SJSA1 (cell line): ENCODE measurements at places on chromosomes 4 and X.

GRCh38 chrX:7143076-7143475 is 4.4 kb upstream of the STS start:
- DNase-seq: no peak

DNA sequence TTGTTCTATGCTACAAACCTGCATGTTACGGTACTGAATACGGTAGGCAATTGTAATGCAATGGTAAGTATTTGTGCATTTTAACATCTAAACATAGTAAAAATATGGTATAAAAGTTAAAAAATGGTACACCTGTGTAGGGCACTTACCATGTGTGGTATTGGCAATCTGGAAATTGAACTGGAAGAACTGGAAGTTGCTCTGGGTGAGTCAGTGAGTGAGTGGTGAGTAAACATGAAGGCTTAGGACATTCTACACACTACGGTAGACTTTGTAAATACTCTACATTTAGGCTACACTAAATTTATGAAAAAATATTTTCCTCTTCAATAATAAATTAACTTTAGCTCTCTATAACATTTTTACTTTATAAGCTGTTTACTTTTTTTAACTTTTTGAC is 78.9 kb downstream of the RRAGB start:
- no peak for DNase-seq

GRCh38 chr4:180330521-180330920 is 1912.7 kb upstream of the TENM3 start:
- no peak for DNase-seq

- DNase-seq: no peak
Observed at GRCh38 chr4:139389102-139389501, 64.8 kb upstream of the RAB33B start.

DNA sequence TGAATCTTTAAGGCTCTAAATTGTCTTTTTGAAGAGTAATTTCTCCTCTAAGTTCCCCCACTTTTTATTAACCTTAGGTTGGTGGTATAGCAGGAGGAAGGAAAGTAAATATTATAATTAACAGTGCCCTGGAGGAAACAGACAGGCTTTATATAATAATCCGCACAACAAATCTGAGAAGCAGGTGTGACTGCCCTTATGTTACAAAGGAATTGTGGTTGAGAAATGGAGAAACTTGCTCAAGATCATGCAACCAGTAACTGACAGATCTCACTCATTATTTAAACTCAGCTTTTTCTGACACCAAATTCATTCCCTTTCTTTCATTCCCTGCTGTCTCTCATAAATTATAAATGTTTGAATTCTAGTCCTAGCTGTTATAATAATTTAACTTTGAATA is 282.0 kb downstream of the PPP3CA start:
- no peak for DNase-seq

DNA sequence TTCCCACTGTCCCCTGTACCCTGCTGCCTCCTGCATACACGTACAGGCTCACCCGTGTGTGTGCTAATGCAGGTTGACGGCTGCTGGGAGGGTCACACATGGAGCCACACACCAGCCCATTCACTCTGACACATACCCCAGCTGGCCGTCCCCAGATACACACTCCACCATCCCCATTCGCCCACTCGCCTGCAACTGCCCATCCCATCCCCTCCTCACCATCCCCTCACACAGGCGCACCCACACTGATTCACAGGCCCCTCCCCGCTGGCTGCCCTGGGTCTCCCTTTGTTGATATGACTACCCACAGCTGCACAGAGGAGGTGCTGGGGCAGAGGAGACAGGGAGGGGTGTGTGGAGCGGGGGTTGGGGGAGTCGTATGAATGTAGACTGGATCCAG is 25.7 kb downstream of the PJA1 start:
- DNase-seq: no peak

DNA sequence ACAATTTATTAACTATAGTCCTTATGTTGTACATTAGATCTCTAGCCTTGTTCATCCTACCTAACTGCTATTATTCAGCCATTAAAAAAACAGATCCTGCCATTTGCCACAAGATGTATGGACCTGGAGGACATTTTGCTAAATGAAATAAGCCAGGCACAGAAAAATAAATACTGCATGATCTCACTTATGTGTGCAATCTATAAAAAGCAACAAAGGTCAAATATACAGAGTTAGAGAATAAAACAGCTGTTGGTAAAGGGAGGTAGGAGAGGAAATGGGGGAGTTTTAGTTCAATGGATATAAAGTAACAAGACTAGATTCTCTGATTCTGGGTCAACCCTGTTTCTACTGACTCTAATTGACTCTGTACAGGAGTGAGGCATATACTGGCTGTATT is 103.3 kb upstream of the FAM9C start:
- DNase-seq: no peak

DNA sequence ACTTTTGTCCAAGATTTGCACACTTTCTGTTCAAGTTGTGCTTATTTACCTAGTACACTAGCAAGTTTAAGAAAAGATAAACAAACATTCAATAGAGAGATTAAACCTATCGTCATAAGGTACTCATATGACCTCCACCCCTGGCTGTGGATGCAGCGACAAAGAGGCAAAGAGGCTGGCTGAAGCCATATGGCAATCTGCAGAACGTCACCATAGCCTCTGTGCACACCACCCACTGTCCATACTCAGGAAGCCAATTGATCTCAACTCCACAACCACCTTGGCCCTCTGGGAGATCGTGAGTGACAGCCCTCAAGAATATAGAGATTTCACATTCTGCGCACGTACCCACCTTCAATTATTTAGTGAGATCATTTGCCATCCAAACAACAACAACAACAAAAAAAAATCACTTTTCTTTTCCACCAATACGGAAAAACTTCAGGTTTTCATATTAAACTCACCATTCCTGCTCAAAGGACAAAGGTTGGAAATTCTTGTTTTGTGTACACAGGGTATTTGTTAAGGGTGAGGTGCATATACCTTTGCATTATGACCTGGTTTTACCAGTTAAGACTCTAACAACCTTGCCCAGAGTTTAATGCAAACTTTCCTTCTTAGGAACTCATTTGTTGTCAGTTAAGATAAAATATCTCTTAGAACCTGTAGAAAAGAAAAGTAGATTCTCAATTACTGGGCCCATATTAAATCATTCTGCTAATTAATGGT is 243.0 kb upstream of the FSTL5 start:
- no peak for DNase-seq

GRCh38 chrX:12802741-12803140 is 11.5 kb downstream of the PRPS2 start:
- no peak for DNase-seq

DNA sequence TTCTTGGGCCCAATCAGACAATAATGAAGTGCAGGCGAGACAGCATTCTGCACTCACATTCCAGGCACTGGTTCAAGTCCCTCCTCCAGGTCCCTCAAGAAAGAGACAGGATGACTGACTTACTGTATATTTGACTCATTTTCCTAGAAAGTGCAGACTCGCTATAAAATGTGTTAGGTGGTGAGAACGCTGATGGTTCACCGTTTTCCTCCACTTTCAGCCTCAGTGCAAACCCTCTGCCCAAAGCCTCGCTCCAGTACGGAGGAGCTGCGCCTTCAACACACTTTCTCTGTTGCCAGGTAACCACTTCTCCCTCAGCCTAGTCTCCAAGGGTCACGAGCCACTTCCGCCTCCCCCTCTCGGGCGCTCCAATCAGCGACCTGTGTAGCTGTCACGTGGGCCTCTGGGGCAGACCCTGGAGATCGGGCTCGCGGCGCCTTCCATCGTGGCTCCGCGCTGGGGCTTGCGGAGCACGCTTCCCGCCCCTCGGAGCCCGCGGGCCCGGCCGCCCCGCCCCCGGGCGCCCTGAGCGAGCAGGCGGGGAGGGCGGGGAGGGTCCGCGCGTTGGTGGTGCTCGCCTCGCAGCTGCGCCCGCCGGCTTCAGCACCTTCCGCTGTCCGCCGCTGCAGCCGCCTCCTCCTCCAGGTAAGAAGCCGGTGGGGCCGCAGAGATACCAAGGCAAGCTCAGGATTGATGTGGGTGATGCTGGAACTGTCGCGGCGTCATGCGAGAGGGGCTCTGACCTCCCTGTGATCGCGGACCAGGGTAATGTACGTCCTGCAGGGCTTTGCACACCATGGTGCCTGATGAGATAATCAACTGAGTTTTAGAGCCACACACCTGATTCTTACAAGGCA is at the start of gene WDR17:
Gene WDR17, plus strand, starts transcription at position 407 of the 857 bp plus-strand sequence. CDS start 45,740 bp downstream, outside the sequence.
- DNase-seq: peak; percentile 35

DNA sequence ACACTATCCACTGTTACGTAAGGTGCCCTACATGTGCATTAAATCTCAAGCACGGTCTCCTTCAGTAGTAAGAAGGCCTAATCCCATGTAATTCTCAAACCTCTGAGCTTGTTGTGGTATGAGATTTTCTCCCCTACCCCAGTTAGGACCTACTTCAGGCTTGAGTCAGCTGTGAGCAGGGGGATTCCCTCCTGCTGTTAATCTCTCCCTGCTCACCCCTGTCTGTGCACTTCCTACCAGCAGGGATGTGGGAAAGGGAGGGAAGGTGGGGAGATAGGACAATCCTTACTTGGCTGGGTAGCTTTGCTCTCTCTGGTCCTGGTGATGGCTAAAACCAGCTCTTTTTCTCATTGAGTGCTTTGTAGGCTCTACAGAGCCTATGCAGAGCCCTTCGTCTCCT is 60.8 kb downstream of the PALLD start:
- no peak for DNase-seq

DNA sequence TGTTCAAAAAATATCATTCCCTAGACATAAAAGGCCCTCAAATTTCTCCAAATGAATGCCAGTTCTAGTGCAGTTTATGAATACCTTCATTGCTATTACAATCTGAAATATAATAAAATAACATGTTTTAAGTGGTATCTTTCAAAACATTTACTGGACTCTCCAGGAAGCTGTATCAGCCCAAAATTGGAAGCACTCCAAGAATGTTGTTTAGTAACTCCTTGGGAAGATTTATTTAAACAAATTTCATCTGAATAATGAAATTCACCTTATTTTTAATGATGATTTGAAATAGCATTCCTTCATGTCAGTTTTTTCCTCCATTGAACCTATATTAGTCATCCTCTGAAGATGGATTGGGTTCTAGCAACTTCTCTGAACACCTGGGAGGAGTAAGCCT is 217.2 kb upstream of the PCDH18 start:
- no peak for DNase-seq

DNA sequence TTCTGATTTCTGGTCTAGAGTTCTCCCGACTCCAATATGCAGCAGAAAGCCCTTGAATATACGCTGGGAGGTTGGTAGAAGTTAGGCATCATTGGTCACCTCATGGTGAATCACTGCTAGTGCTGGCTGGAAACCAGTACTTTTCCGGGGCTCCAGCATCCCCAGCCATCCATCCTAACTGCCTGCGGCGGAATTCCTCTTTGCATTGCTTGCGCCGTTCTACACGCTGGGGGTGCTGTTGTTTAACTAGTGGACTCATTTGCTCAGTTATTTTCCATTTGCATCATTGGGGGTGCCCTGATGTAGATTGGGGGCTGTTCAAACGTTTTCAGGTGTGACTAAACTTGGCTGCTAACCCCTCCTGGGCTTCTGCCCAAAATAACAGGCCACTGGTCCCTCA is 23.3 kb upstream of the GPR50 start:
- DNase-seq: no peak

GRCh38 chrX:94051926-94052325 is 377.9 kb downstream of the FAM133A start:
- no peak for DNase-seq

GRCh38 chr4:113979148-113979904 is at the start of gene ARSJ:
ARSJ (minus strand) TSS chr4:113979647; CDS start chr4:113978834, 813 bp downstream.
- DNase-seq: peak; percentile 91

- no peak for DNase-seq
Observed at GRCh38 chr4:15012017-15012788, 9.9 kb downstream of the CPEB2 start.

- DNase-seq: no peak
Observed at GRCh38 chrX:78377186-78377585, 49.8 kb upstream of the CYSLTR1 start.

DNA sequence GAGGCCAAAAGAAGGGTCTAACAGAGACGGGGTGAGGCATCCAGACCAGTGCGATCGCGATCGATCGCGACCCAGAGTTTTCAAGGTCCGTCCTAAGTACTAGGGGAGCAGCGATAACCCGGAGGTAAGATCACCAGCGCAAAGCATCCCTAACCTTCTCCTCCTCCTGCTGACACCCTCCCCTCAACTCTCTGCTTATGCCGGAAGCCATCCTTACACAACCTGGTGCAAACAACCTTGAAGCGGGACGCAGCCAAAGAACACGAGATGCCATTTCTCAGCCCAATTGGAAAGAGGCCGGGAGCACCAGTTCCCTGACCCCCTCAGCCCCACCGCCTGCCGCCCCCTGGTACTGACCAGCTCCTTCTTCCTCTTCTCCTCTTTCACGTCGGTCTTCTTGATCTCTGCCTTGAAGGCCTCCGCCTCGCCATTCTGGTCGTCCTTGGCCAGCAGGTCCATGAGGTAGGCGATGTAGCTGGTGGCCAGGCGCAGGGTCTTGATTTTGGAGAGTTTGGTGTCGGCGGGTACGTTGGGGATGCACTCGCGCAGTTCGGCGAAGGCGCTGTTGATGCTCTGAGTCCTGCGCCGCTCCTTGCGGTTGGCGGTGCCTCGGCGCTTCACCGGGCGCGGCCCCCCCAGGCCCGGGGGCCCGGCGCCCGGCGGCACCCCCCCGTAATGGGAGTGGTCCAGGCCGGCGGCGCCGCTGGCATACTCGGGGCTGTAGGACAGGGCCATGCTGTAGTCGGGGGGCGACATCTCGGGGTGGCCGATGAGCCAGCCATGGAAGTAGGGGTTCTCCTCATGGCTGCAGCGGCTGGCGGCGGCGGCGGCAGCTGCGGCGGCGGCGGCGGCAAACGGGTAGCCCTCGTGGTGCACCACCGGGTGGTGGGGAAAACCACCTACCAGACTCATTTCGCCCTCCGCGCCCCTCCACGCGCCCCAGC is 1.4 kb downstream of the HAND2 start:
- no peak for DNase-seq

DNA sequence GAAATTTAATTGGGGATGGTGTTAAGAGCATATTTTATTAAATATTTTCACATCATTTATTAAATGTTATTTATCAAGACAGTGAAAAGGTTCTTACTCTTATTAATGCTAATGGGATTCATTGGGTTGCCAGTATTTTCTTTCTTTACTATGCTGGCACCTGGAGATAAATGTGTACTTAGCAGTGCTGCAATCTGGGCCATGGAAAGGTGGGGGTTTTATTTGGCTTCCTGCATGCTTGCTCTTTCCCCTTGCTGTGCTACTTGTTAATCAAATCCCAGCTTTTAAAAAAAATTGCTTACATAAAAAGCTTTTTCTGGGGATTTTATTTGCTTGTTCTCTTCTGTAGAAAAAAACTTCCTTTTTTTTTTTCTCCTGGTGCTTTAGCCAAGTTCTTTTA is 48.3 kb downstream of the ZAR1 start:
- no peak for DNase-seq

GRCh38 chr4:82780170-82780751 is 18.3 kb downstream of the SCD5 start:
- DNase-seq: no peak

DNA sequence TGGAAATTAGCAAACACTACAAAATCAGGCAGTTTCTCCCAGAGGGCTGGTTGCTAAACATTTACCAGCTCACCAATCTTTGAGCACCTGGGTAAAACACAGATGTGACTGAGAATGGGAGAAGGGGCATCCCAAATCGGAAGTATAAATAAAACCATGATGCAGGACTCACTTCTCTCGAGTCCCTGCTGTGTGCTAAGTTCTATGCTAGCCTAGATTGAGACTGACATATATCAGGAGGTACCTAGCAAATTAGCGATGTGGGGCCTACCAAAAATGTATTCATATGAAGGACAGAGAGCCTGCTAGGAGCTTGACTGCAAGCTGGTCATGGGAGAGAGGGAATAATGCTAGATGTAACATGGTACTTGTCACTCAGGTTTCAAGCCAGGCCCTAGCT is 171.9 kb upstream of the PGRMC2 start:
- no peak for DNase-seq
